H4 (cell line): ENCODE measurements at places on chromosomes 5 and 9. TPM values are rescaled to one million over a fixed set of nuclear protein-coding genes. Genes with fewer than 3 reads are reported as not detected.

DNA sequence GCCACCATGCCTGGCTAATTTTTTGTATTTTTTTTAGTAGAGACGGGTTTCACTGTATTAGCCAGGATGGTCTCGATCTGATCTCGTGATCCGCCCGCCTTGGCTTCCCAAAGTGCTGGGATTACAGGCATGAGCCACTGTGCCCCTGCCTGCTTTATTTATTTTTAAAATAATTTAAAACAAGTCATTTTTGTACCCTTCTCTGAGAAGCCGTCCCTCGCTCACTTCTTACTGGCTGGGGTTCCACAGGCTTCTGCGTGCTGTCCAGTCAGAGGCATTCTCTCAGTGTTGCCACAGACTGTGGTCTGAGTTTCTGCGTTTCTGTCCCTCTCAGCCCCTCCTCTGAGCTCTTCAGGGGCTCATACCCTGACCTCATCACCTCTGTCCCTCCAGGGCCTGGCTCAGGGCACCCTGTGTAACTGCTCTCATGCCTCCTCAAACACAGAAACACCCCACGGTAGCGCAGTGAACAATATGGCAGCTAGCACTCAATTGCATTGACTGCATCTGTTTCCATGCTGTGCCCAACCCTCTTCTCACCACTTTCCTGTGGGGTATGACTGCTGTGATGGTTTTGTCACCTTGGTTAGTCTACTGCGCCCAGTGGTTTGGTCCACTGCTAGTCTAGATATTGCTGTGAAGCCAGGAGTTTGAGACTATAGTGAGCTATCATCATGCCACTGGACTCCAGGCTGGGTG is 44.3 kb upstream of the SH3PXD2B start:
- no peak for DNase-seq

GRCh38 chr9:117828466-117828865 is 124.3 kb downstream of the TLR4 start:
- no peak for DNase-seq

The DRD1 gene
- 0.25 and 0.29 TPM in 2 replicates for total RNA-seq

The PCDHGA9 gene
- 1.1 and 1.8 TPM in 2 replicates for total RNA-seq

DNA sequence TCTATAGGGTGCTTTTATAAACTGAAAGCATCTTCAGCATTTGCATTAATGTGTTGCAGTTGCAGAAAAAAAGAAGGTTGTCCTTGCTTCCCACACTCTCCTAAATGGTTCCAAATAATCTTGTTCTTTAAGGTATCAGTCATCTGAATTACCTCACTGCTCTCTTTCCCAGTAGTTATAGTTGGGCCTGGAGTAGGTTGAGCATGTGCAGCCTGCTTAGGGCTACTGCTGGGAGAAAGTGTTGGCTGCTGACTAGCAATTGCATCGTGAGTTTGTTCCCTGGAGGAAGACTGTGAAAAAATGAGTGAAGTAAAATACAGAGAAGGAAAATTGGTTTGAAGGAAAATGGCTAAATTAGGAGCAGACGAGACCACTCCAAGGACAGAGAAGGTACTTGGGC is 74.5 kb downstream of the PRR16 start:
- peak; percentile 11 for DNase-seq

The PTPDC1 gene
- total RNA-seq, result 2.8 and 3.3 TPM in 2 replicates

The IL4 gene
- total RNA-seq, result not detected in 2 replicates

GRCh38 chr9:6944896-6945295 is 187.1 kb downstream of the KDM4C start:
- DNase-seq, result no peak

DNA sequence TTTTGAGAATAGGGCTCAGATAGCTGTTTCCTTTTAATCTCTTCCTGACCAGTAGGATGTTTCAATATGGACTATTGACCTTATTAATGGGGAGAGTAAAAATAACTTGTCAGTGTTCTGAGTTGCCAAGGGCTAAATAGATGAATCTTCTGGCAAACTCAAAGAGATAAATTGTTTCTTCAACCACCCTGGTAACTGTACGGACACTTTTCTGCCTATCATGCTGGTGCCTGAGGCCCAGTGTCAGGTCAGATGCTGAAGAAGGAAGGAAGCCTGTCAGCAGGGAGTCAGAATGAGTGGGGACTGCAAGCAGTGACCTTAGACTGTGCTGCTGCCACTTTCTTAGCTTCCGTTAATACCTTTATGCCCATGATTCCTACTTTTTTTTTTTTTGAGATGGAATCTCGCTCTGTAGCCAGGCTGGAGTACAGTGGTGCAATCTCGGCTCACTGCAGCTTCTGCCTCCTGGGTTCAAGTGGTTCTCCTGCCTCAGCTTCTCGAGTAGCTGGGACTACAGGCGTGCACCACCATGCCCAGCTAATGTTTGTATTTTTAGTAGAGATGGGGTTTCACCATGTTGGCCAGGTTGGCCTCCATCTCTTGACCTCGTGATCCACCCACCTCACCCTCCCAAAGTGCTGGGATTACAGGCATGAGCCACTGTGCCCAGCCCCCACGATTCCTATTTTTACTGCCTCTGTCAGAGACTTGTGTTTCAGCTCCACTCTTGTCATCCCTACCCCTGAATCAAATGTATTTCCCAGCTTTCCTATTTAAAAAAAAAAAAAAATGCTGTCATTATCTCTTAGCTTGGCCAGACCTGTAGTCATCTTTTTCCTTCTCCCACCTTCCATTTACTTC is 33.7 kb downstream of the TGFBR1 start:
- DNase-seq, result no peak

The SPINK13 gene
- total RNA-seq, result not detected in 2 replicates

The FBN2 gene
- 7.6 and 8.8 TPM in 2 replicates for total RNA-seq

- DNase-seq, result no peak
These were observed 14.2 kb upstream of the FRRS1L start for GRCh38 chr9:109181284-109181683.

- DNase-seq, result no peak
These were observed 600.8 kb upstream of the DMAC1 start for GRCh38 chr9:8400378-8400777.

- no peak for DNase-seq
These were observed 274.7 kb downstream of the FBXL7 start for GRCh38 chr5:15774632-15775031.

- no peak for DNase-seq
These were observed 164.7 kb downstream of the DOCK2 start for GRCh38 chr5:169801781-169802180.

The IL13 gene
- not detected in 2 replicates for total RNA-seq

DNA sequence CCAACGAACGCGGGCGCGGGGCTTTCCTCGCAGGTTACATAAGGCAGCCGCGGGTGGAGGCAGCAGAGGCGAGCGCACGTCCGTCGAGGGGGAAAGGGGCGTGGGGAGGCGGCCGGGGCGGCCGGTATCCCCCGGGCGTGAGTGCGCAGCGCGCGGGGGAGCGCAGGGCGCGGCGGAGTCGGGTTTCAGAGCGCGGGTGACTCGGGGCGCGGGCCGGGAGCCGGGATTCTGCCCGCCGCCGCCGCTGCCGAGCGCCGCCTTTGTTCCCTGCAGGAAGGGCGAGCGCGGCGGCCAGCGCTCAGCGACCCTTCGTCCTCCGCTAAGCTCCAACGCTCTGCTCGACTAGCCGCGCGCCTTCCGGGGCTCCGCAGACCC is at the start of gene COL15A1:
COL15A1 (plus strand) TSS at position 226 of the 375 bp plus-strand sequence. CDS start 155 bp downstream, outside the sequence.
- no peak for DNase-seq

DNA sequence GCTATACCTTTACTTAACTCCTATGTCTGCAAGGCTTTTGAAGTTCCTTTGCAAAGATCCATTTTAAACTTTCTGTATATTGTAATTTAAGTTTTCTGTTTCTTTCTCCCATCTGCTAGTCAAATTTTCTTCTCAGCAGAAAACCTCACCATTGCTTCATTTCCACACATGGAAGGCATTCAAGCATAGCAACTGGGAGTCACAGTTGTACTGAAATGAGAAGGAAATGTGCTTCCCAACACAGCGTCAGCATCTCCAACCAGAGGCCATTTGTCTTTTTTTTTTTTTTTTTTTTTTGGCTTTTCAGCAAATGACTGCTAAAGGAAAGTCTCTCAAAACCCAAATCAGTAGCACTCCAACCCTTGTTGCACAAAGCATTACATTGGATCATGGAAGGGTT is 92.5 kb downstream of the RAB3C start:
- no peak for DNase-seq

The RALGPS1 gene
- 2.2 and 4.1 TPM in 2 replicates for total RNA-seq

GRCh38 chr9:3288686-3289085 is 237.1 kb downstream of the RFX3 start:
- DNase-seq, result no peak

GRCh38 chr9:119091074-119091473 is 278.2 kb downstream of the BRINP1 start:
- no peak for DNase-seq

The DMRT3 gene
- total RNA-seq, result not detected in 2 replicates

GRCh38 chr5:172793577-172794488 is 22.8 kb upstream of the DUSP1 start:
- no peak for DNase-seq

DNA sequence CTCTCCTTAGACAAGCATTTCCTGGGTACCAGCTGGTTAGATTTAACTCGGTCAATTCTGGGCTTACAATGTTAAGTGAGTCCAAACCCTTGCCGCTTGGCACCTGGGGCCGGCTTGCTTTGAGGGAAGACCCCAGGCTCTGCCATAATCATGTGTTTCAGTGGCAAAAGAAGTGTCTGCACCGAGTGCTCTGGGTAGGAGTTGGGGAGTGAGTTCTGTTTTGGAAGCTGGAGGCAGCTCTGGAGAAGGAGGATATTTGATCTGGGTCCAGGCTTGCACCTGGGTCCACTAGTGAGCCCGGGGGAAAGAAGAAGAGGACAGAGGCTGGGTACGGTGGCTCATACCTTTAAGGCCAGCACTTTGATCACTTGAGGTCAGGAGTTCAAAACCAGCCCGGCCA is 8.4 kb upstream of the OLFM1 start:
- DNase-seq, result no peak

GRCh38 chr9:5041390-5042115 is 56.5 kb downstream of the JAK2 start:
- no peak for DNase-seq

The IFNA13 gene
- not detected in 2 replicates for total RNA-seq

The STC2 gene
- total RNA-seq, result 36.6 and 43.8 TPM in 2 replicates

GRCh38 chr5:158847772-158848171 is 251.9 kb downstream of the EBF1 start:
- no peak for DNase-seq

GRCh38 chr5:165630261-165630778 is 2124.9 kb downstream of the MAT2B start:
- peak; percentile 72 for DNase-seq

GRCh38 chr5:117733051-117733450 is 1158.4 kb upstream of the SEMA6A start:
- DNase-seq, result no peak

DNA sequence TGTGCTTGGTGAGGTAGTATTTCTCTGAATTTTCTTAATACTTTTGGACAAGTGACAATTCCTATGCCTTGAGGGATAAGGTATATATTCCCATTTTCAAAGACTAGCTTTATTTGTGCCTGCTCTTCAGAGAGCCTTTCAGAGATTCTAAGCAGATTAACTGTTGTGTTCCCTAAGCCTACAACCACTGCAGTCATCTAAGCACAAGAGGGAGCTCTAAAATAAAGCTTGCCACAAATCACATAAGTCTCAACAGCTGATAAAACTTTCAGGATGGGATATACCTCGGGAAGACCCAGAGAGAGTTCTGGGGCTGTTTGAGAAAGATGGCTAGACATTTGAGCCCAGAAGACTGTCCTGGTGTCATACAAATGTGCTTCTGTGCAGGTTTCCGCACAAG is 157.3 kb downstream of the CYLC2 start:
- no peak for DNase-seq

The GABRA1 gene
- total RNA-seq, result 0.62 and 2.4 TPM in 2 replicates
